ENCODE measurements at places on chromosomes 6 and 20.
A peak's percentile ranks its signal among the peaks of the same experiment; 100 is the strongest.

- no peak for ATAC-seq
Observed at GRCh38 chr6:106788761-106789160, 159.4 kb downstream of the QRSL1 start.

- no peak for ATAC-seq
Observed at GRCh38 chr6:2245877-2246863, 765 bp upstream of the GMDS start.

DNA sequence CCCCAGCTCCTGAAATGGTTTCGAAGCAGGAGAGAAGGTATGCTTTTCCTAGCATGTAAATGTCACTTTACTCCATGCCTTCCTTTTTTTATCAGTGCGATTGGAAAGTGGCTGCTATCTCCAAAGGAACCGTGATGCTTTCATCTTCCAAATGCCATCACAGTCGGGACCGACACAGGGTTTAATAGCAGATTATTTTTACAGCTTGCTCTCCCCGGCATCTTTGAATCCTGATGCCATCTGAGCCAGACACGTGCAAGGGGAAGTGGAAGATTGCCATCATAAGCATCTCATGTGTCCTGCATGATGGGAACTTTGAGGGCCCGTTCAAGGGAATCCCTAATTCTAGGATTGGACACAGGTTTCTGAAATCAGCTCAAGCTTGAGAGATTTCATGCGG lies 253.4 kb upstream of the KCNG1 start:
- no peak for ATAC-seq

DNA sequence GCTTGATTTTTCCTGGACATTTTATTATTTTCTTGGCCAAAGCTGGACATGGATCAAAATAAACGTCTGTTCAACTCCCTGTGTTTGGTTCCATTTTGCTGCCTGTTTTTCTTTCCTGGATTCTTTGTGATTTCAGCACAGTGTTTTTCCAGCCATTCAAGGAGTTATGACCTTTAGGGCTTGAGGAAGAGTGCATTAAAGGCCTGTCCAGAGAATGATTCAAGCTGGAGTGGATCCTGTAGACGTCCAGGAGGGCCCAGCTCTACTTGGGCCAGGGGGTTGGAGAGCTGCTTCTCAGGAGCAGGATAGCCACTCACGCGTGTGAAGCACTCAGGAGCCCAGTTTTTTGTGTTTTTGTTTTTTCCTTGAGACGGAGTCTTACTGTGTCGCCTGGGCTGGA lies 56.5 kb upstream of the IER3 start:
- ATAC-seq = no peak

DNA sequence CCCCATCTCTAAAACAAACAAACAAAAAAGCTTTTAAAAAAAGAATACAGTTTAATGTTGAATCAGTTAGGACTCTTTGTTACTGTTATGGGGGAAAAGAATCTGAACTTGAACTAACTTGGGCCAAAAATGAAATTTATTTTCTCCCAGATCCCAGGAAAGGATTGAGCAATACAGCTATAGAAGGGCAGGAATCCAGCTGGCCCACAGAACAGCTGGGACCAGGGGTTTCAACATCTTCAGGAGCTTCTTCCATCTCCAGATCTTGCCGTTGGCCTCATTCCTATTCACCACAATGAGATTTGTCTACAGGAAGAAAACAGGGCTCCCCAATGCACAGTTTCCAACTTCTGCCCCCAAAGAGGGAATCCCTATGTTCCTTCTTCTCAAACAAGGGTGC lies 43.2 kb upstream of the AKAP12 start:
- ATAC-seq = no peak

- no peak for ATAC-seq
Observed at GRCh38 chr20:38970302-38970701, 8.2 kb downstream of the DHX35 start.

- peak; percentile 63 for ATAC-seq
Observed at GRCh38 chr20:37007898-37008649, 56.6 kb upstream of the SAMHD1 start.

DNA sequence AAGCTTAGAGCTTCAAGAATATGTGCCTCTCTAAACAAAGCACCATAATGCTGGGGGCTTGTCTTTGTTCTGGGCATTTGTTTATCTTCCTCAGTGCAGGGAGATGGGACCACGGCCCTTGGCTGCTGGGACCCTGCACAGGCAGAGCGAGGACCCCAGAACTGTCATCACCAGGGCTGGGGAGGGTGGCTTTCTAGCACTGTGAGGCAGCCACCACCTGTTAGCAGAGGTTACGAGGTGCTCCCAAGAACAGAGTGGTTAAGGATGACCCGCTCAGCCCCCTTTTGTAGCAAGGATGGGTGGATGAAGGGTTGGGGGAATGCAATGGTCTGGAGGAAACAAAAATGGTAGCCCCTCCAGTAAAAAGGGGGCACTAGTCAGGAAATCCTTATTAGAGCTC lies 34.9 kb downstream of the METTL24 start:
- no peak for ATAC-seq

- no peak for ATAC-seq
Observed at GRCh38 chr6:46454691-46455090, 36.6 kb downstream of the RCAN2 start.

- no peak for ATAC-seq
Observed at GRCh38 chr20:6956056-6956455, 188.6 kb downstream of the BMP2 start.

GRCh38 chr6:129730477-129731165 lies 20.6 kb upstream of the ARHGAP18 start:
- no peak for ATAC-seq

DNA sequence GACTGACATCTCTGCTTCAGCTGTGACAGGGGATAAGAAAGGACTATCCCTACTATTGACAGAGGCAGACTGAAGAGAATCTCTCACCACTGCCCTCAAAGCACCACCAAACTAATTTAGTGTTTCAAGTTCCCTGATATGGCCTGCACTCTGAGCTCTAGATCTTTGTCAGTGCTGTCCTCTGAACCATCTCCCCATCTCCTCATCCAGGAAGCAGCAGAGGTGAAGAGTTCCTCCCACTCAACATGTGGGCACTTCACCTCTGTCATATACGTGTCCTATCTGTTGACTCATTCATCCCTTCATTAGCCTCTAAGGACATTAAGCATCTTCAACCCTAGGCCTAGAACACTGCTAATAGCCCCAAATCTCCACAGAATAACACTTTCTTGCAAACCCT lies 14.1 kb downstream of the FAM210B start:
- ATAC-seq = peak; percentile 60

- no peak for ATAC-seq
Observed at GRCh38 chr6:19181211-19181610, 656.0 kb upstream of the ID4 start.

- ATAC-seq = no peak
Observed at GRCh38 chr6:136095986-136096385, 154.1 kb downstream of the MTFR2 start.

- ATAC-seq = no peak
Observed at GRCh38 chr6:133062077-133062476, 179.1 kb upstream of the EYA4 start.

GRCh38 chr6:109420751-109421150 lies 19.7 kb downstream of the PPIL6 start:
- no peak for ATAC-seq

DNA sequence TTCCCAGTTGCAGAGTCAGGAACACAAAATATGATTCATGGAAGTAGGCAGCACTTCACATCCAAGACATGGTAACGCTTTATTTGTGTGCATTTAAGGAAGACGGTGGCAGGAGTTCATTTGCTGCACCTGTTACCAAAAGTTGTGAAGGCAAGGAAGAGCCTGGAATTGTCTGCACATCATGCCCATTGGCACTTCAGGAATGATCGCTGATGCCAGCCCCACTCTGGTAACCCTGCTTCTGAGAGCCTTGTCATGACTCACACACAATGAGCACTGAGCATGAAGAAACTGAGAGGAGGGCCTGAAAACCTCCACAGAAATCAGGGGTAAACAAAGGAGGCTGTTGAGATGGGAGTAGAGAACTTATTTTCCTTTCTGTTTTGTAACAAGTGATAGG lies 181.1 kb downstream of the RPS12 start:
- no peak for ATAC-seq

DNA sequence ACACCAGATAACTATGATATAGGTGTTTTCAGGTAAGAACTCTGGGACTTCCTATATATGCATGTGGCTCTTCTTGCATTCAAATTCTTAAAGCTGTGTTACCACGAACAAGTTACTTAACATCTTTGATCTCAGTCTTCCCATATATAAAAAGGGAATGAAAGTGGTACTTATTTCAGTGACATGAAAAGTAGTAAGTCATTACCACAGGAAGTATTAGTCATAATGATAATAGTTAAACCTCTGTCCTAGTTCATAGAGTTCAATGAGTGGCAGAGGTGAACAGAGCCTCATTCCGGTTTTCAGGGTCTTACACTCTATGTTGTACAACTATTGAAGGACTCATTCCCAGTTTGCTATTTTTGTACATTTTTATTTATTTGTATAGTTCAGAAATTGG lies 237.0 kb downstream of the NKAIN2 start:
- ATAC-seq = no peak

- ATAC-seq = no peak
Observed at GRCh38 chr6:153138930-153139329, 7.8 kb upstream of the RGS17 start.

GRCh38 chr6:16216501-16217155 lies 21.8 kb upstream of the GMPR start:
- no peak for ATAC-seq

DNA sequence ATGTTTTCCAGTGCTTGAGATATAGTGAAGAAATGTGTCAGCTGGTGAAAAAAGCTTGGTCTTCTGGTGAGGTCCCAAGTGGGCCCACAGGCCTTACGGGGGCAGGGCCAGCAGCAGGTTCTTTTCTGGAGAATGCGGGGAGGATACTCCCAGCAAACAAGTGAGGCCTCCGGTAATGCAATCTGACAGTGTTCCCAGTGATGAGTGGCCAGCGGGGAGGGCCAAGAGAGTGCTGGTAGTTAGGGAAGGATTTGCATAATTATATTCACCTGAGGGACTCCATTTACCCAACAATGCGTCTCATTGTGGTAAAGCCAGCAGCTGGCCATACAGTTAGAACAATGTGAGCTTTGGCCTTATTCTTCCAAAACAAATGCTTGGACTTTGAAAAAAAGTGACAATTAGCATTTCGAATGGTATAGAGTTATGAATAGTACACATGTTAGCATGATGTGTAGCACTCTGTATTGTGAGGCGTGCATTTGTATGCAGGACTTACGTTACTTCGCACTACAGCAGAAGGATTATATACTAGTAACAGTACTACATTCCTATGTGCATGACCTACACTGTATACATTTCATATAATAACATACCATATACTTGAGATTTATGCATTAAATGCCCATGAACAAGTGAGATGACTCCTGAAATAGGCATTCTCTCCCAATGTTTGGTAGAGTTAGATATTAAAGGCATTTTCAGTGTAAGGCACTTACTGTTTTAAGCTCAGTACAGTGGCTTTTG lies 69.8 kb downstream of the MYB start:
- no peak for ATAC-seq

GRCh38 chr6:170473301-170473717 lies 79.8 kb downstream of the PSMB1 start:
- ATAC-seq = no peak

GRCh38 chr20:32519381-32519730 lies 65.8 kb downstream of the NOL4L start:
- no peak for ATAC-seq

GRCh38 chr6:127641905-127642304 lies 64.9 kb downstream of the C6orf58 start:
- no peak for ATAC-seq

DNA sequence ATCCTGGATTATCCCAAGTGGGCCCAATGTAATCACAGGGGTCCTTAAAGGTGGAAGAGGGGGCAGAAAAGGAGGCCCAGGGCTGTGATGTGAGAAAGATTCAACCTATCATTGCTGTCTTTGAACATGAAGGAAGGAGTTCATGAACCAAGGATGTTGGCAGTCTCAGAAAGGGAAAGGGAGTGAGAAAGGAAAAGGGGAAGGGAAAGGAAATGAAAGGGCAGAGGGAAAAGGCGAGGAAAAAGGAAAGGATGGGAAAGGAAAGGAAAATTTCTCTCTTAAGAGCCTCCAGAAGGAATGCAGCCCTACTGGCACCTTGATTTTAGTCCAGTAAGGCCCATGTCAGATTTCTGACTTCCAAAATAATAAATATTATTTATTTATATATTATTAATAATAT lies 687.8 kb downstream of the COL12A1 start:
- ATAC-seq = no peak

- ATAC-seq = no peak
Observed at GRCh38 chr6:2695454-2696095, 55.1 kb downstream of the MYLK4 start.

DNA sequence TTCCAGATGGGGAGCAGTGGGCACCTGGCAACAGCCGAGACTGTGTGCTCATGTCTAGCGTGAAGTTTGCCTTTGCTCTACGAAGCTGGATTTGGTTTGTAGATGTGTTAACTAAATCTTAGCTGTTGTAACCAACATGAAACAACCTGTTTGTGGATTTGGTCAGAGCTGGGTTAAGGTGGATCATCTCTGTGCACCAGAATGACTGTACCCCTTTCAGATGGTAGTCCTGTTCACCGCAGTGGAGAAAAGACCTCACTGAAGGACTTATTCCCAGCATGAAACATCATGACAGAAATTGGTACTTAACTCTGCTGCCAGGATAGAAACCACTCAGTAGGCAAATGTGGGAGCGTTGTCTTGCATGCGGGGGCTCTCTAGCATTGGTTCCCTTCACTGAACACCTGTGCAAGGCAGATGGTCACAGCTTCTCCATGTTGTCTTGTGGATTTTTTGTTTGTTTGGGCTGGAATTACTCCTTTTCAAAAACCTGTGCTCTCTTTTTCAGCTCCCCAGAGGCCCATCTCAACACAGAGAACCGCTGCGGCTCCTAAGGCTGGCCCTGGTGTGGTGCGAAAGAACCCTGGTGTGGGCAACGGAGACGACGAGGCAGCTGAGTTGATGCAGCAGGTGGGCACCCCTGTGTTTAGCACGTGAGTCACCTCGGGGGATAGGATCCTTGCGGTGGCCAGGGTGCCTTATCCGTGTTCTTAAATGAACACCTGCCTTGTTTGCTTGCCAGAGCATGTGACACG lies 19.3 kb upstream of the EFCAB8 start:
- peak; percentile 9 for ATAC-seq

DNA sequence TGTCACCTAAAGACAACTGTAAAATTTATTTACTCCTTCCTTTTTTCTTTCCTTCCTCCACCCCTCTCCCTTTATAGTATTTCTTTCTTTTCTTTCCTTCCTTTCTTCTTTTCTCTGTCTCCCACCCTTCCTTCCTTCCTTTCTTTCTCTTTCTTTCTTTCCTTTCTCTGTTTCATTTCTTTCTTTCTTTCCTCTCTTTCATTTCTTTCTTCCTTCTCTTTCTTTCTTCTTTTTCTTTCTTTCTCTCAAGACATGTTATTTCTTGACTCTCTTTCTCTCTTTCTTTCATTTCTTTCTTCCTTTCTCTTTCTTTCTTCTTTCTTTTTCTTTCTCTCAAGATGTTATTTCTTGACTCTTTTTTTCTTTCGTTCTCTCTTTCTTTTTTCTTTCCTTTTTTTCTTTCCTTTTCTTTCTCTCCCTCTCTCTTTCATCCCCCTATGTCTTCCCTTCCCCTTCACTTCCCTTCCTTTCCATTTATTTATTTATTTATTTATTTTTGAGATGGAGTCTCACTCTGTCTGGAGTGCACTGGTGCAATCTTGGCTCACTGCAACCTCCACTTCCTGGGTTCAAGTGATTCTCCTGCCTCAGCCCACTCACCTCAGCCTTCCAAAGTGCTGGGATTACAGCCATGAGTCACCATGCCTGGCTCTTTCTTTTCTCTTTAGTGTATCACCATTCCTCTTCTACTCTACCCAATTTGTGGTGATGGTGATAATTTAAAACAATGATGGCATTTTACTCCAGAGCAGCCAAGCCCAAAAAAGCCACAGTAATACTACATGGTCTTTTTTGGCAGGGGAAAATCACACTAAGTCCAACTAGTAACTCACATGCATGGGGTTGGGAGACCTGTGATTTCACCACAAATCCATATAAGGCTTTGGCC lies 188.2 kb downstream of the ADGRG6 start:
- no peak for ATAC-seq
